ENCODE measurements at places on chromosomes 11 and 22.

- no peak for DNase-seq
Observed at GRCh38 chr11:74001822-74002286, 7.0 kb downstream of the UCP3 start.

- DNase-seq = no peak
Observed at GRCh38 chr22:46774980-46775849, 12.8 kb downstream of the TBC1D22A start.

DNA sequence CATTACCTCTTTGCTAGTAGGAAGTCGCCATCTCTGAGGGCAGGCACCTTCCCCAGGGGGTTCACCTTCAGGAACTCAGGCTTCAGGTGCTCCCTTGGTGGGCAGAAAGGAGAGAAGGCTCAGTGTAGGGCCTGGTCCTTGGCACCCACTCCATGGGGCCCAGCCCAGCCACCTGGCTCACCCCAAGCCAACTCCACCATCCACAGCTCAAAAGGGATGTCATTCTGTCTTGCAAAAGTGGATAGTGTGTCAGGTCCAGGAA, 2.7 kb upstream of the GSTT4 start:
- DNase-seq = no peak

DNA sequence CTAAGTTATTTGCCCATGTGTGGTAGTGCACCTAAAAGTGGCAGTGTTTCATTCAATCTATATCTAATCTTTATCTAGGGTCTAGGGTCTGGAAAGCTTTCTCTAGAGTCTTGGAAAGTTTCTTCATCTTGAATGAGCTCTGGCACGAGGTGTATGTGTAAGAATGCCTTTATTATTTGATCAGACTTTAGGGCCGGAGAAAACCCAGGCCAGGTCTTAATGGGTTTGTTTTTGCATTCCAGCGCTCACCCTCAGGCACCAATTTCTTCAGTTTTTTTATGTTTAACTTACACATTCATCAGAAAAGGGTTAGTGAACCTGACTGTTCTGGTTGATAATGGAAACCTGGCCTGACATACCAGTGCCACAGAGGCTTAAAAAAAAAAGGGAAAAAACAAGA, 68.3 kb upstream of the SLN start:
- DNase-seq = no peak

DNA sequence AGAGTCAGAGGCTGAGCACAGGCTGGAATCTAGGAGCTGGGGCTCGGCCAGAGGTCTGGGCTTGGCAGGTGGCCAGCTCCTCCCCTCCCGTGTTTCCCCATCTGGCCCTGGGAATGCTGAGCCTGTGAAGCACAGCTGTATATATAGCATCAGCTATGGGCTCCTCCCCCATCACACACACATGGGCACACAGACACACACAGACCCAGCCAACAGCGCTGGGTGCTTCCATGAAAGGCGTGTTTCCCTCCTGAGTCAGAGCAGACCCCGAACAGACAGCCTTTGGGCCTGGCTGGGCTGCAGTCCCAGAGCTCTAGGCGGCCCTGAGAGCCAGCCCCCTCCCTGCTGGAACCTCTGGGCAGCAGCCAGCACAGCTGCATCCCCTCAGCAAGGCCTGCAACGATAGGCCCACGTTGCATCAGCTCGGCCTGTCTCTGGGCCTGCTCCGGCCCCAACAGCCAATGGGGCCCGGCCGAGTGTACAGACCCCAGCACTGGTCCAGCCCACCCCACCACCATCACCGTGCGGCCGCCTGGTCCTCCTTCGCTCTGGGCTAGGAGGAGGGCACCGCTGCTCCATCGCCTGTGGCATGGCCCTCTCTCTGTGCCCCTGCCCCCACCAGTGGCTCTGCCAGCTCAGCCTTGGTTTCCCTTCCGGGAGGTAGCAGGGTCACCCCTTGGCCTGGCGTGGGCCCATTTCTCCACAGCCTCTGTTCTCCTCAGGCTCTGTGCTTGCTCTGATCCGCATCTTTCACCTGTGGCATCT, 7.6 kb upstream of the SERPINH1 start:
- no peak for DNase-seq

GRCh38 chr11:67302571-67303131, 679 bp upstream of the SSH3 start:
- DNase-seq = no peak

GRCh38 chr22:42811459-42811858, 45.6 kb downstream of the ARFGAP3 start:
- no peak for DNase-seq

- DNase-seq = no peak
Observed at GRCh38 chr11:130728185-130729180, 187.8 kb downstream of the SNX19 start.

DNA sequence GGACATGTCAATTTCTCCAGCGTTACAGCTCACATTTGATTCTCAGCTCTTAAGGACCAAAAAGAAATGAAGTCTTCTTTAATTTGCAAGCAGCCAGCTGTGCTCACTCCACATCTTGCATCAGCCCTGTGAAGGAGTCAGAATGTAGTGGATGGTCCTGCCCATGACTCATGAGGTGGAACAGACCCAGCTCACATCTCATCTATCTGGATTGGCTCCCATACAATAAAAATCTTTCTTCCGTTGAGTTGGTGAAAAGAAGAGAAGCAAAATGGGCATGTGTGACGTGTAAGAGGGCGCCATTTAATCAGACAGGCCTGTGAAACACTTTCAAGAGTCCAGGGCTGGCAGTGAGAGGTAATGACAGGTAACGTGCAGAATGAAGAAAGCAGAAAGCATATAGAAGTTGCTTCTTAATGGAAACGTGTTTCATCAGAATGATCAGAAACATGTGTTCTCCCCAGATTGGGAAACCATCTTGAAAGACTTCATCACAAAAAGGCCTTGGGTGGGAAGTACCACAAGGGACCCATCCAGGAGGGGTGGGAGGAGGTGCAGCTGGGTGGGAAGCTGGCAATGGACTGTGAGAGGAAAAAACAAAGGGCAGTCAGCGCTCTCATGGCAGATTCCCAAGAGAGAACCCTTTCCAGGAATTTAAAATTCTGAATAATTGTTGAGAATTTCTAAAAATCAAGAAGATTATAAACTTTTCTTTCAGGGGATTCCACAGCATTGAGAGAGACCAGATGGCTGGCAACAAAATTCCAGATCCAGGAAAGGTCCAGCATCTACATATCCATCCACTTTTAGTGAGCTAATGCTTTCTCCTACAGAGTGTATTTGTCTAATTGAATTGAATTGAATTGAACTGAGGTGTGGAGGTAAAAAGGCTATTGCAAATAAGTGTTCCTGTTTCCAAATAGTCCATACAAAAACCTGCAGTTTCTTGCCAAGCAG, 57.0 kb downstream of the ETS1 start:
- no peak for DNase-seq

All from NT2/D1 (cell line).